ENCODE measurements at places on chromosomes 3 and 15.
A peak's percentile ranks its signal among the peaks of the same experiment; 100 is the strongest.

DNA sequence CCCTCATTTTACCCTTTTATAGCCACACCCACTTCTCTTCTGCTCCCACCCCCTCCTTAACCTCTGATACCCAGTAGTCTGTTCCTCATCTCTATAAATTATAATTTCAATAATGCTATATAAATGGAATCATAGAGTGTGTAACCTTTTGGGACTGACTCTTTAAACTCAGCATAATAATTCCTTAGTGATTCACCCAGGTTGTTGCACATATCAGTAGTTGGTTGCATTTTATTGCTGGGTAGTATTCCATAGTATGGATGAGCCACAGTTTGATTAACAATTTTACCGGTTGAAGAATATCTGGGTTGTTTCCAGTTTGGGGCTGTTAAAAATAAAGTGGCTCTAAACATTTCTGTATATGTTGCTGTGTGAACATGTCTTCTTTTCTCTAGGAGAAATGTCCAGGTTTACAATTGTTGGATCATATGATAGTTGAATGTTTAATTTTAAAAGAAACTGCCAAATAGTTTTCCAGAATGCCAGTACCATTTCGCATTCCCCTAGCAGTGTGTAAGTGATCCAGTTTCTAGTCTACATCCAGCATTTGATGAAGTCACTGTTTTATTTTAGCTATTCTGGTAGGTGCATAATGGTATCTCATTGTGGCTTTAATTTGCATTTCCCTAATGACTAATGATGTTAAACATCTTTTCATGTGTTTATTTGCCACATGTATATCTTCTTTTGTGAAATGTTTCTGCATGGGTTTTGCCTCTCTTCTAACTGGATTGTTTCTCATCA lies 68.5 kb downstream of the VPS8 start:
- no peak for DNase-seq

DNA sequence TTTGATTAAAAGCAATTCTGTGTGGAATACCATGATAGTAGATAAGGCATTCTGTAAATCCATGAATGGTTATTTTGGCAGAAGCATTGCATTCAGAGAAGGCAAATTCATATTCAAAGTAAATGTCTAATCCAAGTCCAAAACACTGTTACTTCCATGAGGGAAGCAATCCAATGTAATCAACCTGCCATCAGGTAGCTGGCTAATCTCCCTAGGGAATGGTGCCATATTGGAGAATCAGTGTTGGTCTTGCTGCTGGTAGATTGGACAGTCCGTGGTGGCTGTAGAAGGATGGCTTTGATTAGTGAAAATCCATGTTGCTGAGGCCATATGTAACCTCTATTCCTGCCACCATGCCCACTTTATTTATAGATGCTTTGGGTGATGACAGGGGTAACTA lies 72.1 kb upstream of the TNIK start:
- DNase-seq = no peak

- DNase-seq = no peak
Measured at GRCh38 chr3:9806688-9807589, 3.1 kb upstream of the TTLL3 start.

GRCh38 chr3:111979434-111980038 lies 710 bp downstream of the ABHD10 start:
- DNase-seq = peak; percentile 48

DNA sequence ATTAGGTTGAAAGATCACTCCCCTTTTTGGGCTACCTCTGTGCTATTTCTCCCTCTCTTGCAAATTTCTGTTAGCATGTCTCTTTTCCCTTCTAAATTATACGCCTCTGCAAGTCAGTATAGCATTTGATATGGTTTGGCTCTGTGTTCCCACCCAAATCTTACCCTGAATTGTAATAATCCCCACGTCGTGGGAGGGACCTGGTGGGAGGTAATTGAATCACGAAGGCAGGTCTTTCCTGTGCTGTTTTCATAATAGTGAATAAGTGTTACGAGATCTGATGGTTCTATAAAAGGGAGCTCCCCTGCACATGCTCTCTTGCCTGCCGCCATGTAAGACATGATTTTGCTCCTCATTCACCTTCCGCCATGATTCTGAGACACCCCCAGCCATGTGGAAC lies 41.0 kb downstream of the TAMM41 start:
- no peak for DNase-seq

- no peak for DNase-seq
Measured at GRCh38 chr3:37129871-37130270, 44.5 kb downstream of the LRRFIP2 start.

- DNase-seq = no peak
Measured at GRCh38 chr3:10228248-10228950, 19.9 kb upstream of the TATDN2 start.

DNA sequence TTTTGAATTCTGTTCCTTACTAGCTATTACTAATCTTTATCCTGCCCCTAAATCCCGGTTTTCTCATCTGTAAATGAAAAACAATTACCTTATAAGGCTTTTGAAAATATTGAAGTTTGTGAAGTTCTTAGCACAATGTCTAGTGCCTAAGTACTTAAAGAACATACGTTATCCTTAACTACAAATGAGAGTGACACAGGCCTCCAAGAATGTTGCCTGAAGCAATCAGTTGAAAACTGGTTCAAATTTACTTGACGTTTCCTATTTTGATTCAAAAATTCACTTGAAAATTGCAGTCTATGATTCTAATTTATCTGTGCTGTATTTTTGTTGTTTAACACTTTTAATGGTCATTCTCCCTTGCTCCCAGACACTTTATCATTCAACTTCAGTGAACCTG lies 3.2 kb downstream of the SENP7 start:
- no peak for DNase-seq

DNA sequence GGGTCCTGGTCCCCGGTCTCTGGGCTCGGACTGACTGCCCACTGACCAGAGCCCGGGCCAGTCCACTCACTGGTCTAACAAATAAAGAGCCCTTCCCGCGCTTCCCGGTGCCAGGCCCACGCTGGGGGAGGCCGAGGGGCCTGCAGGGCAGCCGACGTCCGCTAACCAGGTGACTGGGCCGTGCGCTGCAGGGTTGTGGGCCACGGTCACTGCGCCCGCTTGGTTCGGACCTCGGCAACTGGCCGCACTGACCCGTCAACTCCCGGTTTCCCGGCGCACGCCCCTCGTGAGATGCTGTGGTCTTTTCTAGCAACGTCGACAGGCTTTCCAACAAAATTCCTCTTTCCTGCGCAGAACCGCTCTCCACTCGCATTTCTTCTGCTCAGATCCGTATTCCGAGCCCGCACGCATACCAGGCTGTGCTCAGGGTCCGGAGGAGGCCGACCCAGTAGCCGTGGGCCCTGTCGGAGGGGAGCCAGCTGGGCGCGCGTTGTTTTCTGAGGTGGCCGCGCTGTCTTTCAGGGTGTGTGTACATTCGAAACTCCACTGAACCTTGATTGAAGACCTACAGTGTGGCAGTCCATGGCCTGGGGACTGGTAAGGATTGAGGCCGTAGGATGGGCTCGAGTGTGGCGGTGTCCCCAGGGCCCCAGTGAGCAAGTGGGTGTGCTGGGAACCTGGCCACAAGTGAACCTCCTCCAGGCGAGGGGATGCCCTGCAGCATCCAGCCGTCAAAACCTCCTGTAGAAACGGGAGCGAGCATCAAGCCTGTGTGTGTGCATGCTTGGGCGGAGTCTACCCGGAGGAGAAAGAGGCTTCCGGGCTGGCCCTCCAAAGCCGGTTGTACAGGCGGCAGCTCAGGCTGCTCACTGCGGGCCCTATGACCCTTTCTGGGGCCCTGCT lies 875 bp upstream of the NT5DC2 start:
- DNase-seq = no peak

GRCh38 chr15:47674586-47675232 lies 42.6 kb upstream of the SEMA6D start:
- no peak for DNase-seq

- no peak for DNase-seq
Measured at GRCh38 chr3:106068381-106068780, 199.6 kb upstream of the CBLB start.

DNA sequence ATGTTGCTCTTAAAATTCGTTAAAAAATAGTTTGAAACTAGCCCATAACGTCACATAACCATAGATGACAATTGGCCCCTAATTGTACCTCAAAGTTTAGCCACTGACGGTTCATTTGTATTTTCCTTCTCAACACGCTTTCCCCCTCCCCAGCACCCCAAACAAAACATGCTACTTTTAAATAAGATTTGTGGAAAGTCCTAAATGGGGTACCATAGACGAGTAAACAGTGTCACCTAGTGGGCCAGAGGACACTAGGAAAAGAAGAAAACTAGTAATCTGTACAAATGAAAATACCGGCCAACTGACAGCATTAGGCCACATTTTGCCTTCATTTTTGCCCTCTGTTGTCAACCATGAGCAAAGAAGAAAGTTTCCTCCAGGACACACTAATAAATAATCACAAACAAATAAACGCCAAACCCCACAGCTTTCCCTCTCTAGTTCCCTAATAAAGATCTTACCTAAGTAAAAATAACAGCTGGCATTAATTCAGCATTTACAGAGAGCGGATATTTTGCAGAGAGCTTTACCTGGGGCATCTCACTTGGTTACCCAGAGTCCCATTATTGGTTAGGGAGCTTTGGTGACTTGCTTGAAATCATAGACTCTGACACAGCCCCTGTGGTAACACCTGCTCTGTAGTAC lies 175.1 kb upstream of the ATP11B start:
- DNase-seq = no peak

- DNase-seq = no peak
Measured at GRCh38 chr3:162643245-162643644, 1146.6 kb downstream of the OTOL1 start.

- DNase-seq = no peak
Measured at GRCh38 chr3:57135964-57136719, 29.0 kb downstream of the IL17RD start.

- DNase-seq = peak; percentile 26
Measured at GRCh38 chr3:37024092-37024491, 30.8 kb downstream of the MLH1 start.

DNA sequence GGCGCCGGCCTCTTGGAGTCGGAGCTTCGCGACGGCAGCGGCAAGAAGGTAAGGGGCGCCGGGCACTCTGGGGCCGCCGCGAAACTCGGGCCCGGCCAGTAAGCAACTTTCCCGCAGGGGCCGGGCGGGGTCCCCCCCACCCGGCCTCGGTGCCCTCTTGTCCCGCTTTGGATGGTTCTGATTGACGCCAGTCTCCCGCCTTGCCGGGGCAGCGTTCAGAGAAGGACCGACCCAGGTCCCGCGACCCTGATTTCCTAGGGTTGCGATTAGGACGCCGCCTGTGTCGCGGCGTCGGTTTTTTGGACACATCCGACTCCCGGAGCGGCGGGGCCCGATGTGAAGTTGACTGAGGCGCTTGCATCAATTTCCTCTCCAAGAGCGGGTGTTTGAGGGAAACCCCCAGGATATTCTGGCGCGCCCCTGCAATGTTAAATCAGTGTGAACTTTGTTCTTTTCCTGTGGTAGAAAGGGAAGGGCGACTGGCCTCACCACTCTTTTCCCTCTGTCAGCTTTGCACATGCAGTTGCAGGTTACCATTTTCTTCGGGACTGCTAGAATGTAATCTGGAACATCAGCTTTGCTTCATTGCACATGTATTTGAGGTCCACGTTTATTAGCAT lies 755 bp downstream of the PDE8A start:
- DNase-seq = no peak

DNA sequence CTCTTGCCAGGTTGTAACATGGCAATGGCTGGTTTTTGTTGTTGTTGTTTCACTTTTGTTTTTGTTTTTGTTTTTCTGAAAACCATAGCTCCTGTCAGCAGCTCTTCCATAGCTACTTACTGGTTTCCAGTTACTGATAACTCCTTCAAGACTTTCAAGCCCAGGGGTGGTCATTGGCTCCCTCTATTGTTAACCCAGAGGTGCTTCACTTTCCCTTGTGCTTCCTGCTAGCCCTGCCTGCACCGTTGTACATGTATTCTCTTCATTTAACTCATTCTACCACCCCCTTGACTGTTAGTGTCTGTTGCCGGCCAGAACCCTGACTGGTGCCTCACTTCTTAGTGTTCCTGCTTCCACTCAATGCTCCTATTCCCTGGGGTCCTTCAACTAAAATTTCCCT lies 4.2 kb upstream of the TRAT1 start:
- peak; percentile 22 for DNase-seq

DNA sequence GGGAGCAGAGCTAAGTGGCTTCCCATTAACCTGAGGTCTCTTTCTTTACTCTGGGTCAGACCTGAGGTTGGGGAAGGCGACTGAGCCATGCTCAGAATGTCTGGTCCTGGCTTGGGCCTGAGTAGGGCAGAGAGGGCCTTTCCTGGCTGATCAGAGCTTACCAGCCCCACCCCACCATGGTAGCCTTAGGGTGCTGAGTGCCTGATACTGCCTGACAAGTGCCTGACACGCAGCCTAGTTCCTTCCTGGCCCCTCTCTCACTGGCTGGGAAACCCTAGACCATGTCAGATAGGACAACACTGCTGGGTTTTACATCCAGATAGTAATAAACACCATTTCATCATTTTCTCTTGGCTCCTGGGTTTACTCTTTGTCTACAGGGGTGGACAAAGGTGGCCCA lies 25.8 kb upstream of the DOCK3 start:
- DNase-seq = no peak

GRCh38 chr3:36904641-36905040 lies 40.2 kb downstream of the TRANK1 start:
- DNase-seq = peak; percentile 37

- DNase-seq = no peak
Measured at GRCh38 chr3:154889227-154889634, 190.9 kb upstream of the MME start.

GRCh38 chr3:23159929-23160328 lies 43.2 kb upstream of the UBE2E2 start:
- DNase-seq = no peak

DNA sequence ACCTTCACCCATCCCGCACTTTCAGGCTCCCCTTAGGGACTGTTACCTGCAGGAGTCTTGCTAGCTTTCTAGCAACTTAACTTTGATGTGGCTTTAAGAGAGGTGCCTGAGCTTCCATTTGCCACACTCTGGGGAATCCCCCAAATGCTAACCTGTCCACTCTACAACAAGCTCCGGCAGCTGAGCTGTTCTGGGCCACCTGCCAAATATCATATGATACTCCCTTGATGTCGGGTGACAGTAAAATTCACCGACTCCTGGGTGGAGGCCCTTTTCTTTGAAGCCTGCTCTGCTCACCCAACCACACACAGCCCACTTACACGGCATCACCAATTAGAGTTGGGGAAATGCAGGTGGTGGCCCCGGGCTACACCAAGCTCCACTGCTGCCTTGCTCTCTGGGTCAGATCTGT lies 38.0 kb upstream of the XCR1 start:
- DNase-seq = peak; percentile 55

GRCh38 chr15:66951531-66952320 lies 113.7 kb upstream of the SMAD3 start:
- no peak for DNase-seq

DNA sequence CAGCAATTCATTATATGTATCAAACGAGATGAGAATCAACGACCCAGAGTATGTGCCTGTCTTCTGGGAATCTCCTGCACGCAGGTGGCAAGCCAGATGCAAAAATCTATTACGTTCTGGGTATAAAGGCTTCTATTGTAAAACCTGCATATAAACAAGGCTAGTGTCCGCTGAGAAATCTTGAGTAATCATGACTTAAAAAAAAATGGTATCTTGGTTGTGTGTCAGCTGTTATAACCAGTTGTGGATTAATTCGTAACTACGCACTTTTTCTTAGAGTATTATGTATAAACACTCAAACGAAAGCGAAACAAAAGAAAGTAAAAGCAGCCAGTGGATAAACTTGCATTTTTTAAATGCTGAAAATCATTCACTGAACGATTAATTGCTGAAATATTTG lies 509.1 kb downstream of the RSL24D1 start:
- DNase-seq = no peak

Data from GM13976 (cell line).